ENCODE measurements at places on chromosomes 5 and 9.

GRCh38 chr5:142982821-142983200 lies 212.6 kb downstream of the ARHGAP26 start:
- no peak for DNase-seq

- no peak for DNase-seq
Measured at GRCh38 chr5:67941614-67942401, 273.7 kb upstream of the PIK3R1 start.

- DNase-seq = no peak
Measured at GRCh38 chr9:136075881-136076678, 19.0 kb downstream of the NACC2 start.

DNA sequence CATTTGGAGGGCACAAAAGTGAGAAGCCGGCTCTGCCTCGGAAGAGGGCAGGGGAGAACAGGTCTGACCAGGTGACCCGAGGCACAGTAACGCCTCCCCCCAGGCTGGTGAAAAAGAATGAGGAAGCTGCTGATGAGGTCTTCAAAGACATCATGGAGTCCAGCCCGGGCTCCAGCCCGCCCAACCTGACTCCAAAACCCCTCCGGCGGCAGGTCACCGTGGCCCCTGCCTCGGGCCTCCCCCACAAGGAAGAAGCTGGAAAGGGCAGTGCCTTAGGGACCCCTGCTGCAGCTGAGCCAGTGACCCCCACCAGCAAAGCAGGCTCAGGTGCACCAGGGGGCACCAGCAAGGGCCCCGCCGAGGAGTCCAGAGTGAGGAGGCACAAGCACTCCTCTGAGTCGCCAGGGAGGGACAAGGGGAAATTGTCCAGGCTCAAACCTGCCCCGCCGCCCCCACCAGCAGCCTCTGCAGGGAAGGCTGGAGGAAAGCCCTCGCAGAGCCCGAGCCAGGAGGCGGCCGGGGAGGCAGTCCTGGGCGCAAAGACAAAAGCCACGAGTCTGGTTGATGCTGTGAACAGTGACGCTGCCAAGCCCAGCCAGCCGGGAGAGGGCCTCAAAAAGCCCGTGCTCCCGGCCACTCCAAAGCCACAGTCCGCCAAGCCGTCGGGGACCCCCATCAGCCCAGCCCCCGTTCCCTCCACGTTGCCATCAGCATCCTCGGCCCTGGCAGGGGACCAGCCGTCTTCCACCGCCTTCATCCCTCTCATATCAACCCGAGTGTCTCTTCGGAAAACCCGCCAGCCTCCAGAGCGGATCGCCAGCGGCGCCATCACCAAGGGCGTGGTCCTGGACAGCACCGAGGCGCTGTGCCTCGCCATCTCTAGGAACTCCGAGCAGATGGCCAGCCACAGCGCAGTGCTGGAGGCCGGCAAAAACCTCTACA lies 11.8 kb downstream of the QRFP start:
- no peak for DNase-seq

- no peak for DNase-seq
Measured at GRCh38 chr5:80655231-80655774, 520 bp upstream of the DHFR start.

- DNase-seq = no peak
Measured at GRCh38 chr9:118276784-118277183, 572.6 kb downstream of the TLR4 start.

GRCh38 chr5:171569065-171569712 lies 149.7 kb downstream of the FGF18 start:
- DNase-seq = no peak

DNA sequence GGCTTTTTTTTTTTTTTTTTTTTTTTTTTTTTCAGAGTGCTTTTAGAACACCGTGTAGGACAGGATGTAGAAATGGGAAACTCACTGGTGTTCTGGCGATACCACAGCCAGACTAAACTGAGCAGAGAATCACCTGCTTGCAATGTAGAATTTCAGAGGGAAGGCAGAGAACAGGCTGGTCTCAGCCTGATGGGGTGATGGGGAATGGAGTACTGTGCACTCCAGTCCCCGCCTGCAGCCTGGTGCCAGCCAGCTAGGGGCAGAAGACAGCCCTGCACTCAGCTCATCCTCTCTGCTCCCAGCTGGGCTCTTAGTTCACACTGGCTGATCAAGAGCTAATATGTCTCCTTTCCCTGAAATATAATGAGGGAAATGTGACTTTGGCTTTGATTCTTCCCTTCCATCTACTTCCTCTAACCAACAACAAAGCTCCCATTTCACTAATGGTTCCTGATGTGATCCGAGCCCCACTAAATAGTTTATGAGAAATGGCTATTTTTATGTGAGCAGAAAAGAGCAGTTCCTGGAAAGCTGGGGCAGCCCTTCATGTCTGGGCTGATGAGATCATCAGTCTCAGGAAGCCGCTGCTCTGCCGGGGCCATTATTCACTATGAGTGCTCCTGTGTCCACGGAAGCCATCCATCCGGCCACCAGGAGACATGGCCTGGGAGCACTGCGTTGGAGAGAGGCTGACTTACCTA lies 209.7 kb downstream of the GADD45G start:
- no peak for DNase-seq

GRCh38 chr9:74573640-74574191 lies 76.6 kb downstream of the RORB start:
- no peak for DNase-seq

- no peak for DNase-seq
Measured at GRCh38 chr9:85420750-85421149, 321.0 kb downstream of the AGTPBP1 start.

DNA sequence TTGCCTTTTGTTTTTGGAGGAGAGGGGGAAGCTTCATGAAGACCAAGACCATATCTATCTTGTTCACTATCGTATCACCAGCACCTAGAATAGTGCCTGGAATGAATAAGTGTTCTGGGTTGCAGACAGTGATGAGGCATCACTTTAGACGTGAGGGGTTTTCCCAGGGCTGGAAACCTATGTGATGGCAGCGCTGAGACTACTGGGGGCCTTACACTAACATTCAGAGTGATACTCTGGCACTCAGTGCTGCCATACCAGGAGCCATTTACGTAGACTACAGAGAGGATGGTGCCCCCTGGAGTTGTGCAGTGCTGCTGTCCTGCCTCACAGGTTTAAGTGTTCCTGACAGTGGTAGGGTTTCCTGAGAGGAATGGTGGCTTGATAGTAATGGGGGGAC lies 6.9 kb downstream of the CCL19 start:
- no peak for DNase-seq

GRCh38 chr9:22044583-22044982 lies 35.5 kb upstream of the CDKN2B start:
- no peak for DNase-seq

DNA sequence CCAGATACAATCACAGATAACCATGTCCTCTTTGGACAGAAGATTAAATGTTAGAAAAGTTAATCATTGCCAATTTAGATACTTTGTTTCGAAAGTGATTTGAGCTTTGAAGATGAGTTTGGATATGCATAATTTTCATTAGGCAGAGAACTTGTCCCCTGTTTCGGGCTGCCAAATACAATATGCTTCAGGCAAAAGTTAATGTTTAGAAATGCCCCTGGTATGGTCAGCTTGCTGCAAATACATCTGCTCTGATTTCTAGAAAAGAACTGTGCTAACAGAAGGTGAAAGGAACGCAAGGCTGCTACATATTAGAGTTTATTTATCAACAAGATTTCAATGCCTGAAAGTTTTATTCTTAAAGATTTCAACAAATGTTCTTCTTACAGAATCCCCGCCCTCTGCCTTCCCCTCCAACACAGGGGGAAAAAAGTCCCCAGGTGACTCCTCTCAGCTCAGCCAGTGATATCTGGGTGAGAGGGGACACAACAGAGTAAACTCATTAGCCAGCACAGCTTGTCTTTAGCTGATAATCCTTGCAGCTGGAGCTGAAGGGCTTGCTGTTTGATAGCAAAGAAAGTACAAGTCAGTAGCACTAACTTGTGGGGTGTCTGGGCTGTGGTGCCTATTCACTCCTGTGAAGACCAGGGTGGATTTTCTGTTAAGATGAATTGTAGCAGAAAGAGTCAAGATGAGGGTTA lies 435.7 kb downstream of the DMAC1 start:
- no peak for DNase-seq

GRCh38 chr9:117929868-117930267 lies 225.7 kb downstream of the TLR4 start:
- DNase-seq = no peak

DNA sequence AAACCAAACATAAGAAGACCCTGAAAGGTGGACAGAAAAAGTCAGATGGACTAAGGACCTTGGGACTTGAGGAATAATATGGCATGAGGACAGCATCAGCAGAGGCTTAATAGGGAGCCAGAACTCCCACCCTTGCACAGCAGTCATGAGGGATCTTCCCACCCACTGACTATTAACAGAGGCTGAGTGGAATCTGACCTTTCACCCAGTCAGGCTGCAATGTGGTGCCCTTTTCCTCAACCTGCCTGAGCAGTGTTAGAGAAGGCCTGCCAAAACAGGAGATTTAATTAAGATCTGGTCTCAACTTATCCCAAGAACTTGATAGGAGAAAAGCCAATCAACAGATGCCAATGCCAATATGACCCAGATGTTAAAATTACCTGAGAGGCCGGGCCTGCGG lies 481.9 kb downstream of the KDM4C start:
- DNase-seq = no peak

- no peak for DNase-seq
Measured at GRCh38 chr9:117189121-117189520, 225.7 kb downstream of the ASTN2 start.

- no peak for DNase-seq
Measured at GRCh38 chr5:143955141-143955540, 143.2 kb downstream of the HMHB1 start.

DNA sequence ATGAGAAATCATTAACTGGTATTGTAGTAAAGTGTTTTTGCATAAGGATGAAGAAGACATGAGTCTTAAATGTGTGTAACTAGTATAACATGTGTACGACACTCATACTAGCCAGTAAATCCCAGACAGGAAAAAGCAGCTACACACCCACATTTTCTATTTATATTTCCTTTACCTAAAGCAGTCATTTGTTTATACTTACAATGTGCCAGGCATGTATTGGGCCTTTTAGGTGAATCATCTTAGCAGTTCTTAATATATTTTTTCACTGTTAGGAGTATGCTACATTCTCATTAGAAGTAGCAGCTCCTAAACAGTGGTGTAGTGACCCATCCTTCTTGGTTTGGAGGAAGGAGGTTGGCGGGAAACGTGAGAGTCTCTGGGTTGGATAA lies 55.8 kb upstream of the TMC1 start:
- DNase-seq = no peak

DNA sequence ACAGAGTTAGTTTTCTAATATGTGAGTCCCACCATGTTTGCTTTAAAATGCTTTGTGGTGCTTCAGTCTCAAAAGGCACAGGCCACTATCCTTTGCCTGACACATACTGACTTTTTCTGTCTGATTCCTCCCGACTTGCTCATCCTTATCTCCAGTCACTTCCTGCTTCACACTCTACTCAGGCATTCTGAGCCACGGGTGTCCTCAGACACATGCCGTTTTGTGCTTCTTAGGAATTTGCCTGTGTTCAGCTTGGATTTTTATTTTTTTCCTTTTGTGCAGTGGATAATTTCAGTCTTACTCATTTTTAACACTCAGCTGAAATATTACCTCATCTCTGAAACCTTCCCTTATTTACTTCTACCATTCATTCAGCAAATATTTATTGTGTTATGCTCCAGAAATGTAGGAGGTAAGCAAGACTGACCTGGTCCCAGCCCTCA lies 54.1 kb downstream of the MAN2A1 start:
- no peak for DNase-seq

- DNase-seq = no peak
Measured at GRCh38 chr5:66647146-66647856, 51.1 kb downstream of the MAST4 start.

DNA sequence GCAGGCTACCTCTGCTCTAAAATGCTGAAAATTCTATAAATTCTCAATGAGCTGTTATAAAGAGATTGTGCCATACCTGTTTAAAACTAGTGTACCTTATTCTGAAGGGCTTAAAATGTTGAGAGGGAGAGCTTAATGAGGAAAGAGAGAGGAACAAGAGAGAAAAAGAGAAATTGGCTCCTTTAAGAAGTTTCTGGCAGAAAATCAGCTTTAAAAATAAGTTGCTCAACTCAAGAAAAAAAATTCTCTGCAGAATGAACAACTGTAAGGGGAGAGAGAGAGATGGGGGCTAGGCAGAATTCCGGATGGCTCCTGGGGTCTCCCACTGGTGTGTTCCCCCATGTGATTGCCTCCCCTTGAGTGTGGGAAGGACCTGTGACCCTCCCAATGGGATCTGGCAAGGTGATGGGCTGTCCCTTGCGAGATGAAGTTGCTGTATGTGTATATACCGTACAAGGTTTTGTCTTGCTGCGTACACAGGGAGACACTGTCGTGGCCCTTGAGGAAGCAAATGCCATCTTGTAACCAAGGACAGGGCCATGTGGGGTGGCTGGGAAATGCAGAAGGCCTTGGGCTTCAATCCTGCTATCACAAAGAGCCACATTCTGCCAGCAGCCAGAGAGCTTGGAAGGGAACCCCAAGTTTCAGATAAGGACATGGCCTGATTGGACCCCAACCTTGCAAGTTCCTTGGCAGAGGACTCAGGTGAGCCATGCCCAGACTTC lies 64.3 kb upstream of the S1PR3 start:
- DNase-seq = no peak

- no peak for DNase-seq
Measured at GRCh38 chr9:27414220-27414761, 109.8 kb upstream of the IFNK start.

DNA sequence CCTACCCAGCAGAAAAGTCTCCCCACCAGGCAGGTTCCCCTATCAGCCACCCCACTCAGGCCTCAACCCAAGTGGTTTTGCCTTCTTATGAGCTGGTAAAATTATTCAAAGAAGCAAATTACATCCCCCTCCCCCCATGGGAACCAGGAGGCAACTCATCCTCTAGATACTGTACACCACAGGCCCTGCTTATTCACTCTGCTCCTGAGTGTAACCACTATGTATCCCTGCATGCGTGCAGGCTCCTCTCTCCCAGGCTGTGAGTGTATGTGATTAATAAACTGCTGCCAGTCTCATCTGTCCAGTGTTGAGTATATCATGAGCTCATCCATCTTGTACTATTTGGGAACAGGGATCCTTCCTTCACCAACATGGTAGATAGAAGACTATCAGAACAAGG lies 8.6 kb downstream of the KCTD16 start:
- no peak for DNase-seq

DNA sequence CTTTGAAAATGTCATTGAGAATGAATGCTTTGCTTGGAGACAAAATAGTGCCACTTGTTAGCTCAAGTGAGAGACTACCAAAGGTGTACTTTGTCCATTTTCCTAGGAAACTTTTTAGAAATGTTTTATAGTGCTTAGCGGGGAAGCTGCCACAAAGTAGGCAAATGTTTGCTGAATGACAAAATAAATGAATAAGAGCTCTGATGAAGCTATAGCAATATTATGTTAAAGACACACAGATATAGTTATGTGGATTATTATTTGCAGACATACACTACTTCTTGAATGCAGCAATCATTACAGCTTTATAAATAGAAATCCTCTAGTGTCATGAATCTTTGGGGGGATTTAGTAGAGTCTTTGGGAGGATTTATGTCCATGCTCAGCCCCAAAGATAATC lies 92.7 kb upstream of the C6 start:
- DNase-seq = no peak

- DNase-seq = no peak
Measured at GRCh38 chr9:26579056-26579455, 313.5 kb downstream of the CAAP1 start.

GRCh38 chr9:132989014-132989310 lies 10.5 kb downstream of the GFI1B start:
- DNase-seq = no peak
